ENCODE measurements at places on chromosomes 7 and 10.

GRCh38 chr7:112143136-112143535, 63.1 kb downstream of the DOCK4 start:
- DNase-seq: no peak
- H3K36me3 ChIP-seq: no peaks in the 10 kb centered on the region
- H3K4me3 ChIP-seq: no peak overlapping the region
- H3K4me1 ChIP-seq: no peaks in the 10 kb centered on the region
- H3K27me3 ChIP-seq: peaks cover 4% of the 10 kb centered on the region

GRCh38 chr7:134051020-134051419, 76.1 kb upstream of the LRGUK start:
- H3K4me3 ChIP-seq: no peak overlapping the region
- no peaks in the 10 kb centered on the region for H3K27me3 ChIP-seq
- DNase-seq: no peak
- peaks cover 10% of the 10 kb centered on the region for H3K36me3 ChIP-seq

GRCh38 chr10:65367706-65368105, 1558.1 kb upstream of the LRRTM3 start:
- H3K4me3 ChIP-seq: no peak overlapping the region
- H3K27me3 ChIP-seq: no peaks in the 10 kb centered on the region
- H3K27ac ChIP-seq: no peak overlapping the region
- no peak for DNase-seq
- H3K4me1 ChIP-seq: no peaks in the 10 kb centered on the region

DNA sequence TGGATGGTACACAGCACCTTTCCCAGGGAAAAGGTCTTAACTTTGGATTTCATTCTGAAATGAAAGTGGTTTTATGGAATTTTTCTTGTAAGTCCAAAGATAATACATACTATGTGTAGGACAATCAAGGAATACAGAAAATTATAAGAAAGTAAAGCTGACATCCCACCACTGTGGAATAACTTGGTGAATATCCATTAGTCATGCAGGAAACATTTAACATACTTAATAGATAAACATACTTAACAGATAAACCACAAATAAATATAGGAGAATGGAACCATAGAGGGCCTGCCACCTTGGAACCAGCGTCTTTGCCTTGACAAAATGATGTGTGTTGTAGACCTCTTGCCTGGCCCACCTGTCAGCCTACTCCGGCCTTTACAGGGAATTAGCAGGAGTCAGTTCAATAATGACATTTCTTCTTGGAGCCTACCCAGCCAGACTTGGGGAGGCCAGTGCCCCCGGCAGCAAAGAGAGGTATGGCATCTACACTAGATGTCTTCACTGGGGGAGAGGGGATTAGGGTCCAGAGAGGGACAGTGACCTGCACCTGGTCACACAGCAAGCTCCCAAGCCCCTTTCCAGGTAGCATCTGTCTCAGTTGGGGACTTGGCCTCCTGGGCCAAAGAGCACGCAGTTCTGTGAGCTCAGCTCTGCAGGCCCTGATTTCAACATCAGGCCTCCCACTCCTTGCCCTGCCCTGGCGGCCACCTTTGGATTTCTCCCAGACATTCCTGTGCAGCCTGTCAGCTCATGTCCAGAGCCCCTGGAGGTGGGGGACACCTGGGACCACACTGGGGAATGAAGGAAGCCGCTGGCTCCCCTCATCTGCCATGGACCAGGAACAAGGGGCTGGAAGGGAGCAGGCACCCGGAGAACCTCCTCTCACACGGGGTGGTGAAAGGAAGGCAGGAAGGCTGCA, 112.6 kb upstream of the PPIF start:
- H3K27me3 ChIP-seq: no peaks in the 10 kb centered on the region
- H3K4me1 ChIP-seq: no peaks in the 10 kb centered on the region
- no peaks in the 10 kb centered on the region for H3K36me3 ChIP-seq
- no peak for DNase-seq

DNA sequence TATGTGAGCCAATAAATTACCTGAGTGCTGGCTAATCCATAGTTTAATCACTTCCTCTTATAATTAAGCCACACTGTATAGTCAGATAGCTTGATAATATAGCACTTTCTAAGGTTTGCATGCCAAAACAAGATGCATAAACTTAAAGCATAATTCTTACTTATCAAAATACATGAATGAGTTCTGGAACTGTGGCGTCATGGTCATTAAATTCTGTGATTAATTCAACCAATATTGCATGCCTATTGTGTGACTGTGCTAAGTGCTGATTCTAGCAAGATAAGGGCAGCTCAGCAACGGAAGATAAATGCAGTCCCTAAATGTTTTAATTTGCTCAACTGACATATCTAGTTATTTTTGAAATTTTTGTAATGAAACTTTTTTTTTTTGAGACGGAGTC, 29.7 kb downstream of the HOXA1 start:
- H3K27me3 ChIP-seq: peaks cover 2% of the 10 kb centered on the region
- no peak overlapping the region for H3K4me3 ChIP-seq
- H3K4me1 ChIP-seq: no peaks in the 10 kb centered on the region
- no peaks in the 10 kb centered on the region for H3K36me3 ChIP-seq
- no peak overlapping the region for H3K27ac ChIP-seq

DNA sequence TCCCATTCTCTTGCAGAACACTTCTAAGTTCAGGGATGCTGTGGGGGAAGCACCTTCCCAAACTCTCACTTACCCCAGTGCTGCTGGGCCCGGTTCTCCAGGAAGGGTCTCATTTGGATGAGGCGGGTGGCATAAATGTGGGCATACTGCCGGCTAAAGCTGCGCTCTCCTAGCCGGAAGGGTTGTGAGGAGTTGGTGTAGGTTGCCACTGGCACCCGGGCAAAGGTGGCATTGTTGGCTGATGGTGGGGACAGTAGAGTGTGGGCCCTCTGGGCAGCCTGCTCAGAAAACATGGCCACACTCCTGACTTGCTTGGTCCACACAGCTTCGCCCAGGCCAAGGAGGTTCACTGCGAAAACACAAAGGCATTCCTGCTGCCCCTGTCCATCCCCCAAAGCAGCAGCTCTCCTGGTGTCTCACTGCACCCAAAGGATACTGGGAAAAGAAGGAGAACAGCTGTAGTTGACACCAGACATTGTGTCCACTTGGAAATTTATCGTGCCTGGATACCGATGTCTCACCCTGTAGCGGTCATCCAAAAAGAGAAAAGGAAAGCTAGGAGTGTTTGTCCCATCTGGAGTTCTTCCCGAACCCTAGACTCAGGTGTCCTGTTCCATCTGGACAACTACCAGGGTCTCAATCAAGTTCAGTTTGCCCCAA, 1.5 kb downstream of the POLD2 start:
- H3K4me3 ChIP-seq: peak overlapping the region; percentile 88
- no peak overlapping the region for H3K27ac ChIP-seq
- no peak for DNase-seq

DNA sequence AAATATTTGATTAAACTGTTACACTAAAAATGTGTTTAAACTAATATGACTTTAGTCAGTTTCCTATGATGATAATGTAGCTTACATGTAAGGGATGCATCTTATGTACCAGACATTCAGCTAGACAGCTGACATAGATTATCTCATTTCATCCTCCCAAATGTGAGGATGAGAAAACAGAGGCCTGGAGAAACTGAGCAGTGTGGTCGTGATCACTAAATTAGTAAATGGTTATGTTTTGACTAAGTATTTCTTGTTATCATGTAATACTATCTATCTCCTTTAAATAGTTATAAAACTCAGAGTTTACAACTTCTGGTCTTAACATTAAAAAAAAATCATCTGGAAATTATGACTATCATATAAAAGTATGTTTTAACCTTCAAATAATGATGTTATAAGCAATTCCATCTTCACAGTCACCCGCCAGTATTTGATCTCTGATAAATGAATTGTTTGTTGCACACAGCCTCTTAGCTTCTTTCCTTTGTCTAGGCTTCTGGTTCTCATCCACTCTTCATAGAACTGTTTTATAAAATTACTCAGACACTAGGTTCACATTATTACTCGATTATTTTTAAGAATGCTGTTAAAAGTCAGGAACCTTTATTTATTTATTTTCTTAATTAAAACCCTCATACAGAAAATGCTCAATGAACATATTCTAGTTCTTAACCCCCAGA, 33.6 kb upstream of the HDAC9 start:
- no peak overlapping the region for H3K27ac ChIP-seq
- no peaks in the 10 kb centered on the region for H3K36me3 ChIP-seq
- no peaks in the 10 kb centered on the region for H3K27me3 ChIP-seq

DNA sequence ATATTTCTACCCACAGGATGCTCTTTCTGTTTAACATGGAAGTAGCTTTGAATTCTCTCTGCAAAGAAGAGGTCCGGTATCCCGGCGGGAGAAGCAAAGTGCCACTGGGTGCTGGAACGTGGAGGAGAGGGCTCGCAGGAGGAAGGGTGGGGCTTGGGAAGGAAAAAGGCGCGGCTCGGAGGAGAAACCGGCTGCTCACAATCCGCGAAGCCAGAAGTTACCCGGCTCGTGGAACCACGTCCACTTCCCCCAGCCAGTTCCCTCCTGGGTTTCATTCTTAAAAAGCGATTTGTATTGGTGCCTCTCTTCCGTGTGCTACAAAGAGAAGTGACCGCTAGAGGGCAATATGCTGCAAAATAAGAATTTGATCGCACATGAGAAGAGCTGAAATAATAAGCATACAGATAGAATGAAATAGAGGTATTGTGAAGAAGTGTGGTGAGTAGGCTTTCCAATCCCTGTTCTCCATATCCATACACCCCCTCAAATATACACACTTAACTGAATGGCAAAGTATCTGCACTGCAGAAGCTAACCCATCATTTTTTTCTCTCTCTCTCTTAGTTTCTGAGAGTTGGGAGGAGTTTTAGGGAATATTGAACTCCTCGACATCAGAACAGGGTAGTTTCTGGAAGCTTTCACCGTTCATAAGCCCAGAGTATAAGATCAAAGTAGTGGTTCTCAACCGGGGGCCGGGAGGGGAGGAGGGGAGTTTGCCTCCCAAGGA, 31.1 kb downstream of the TRIL start:
- DNase-seq: peak; percentile 64
- peak overlapping the region; percentile 75 for H3K4me3 ChIP-seq
- H3K4me1 ChIP-seq: peaks cover 21% of the 10 kb centered on the region

DNA sequence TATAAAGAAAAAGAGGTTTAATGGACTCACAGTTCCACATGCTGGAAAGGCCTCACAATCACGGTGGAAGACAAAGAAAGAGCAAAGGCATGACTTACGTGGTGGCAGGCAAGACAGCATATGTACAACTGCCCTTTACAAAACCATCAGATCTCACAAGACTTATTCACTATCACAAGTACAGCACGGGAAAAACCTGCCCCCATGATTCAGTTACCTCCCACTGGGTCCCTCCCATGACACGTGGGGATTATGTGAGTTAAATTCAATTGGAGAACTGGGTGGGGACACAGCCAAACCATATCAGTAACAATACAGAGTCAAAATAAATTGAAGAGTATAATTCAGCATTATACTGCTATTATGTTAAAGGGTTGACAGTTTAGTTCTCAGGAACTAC, 37.8 kb downstream of the RNLS start:
- no peaks in the 10 kb centered on the region for H3K4me1 ChIP-seq
- H3K36me3 ChIP-seq: no peaks in the 10 kb centered on the region
- no peak overlapping the region for H3K4me3 ChIP-seq
- H3K27me3 ChIP-seq: no peaks in the 10 kb centered on the region
- H3K27ac ChIP-seq: no peak overlapping the region

GRCh38 chr10:99895867-99896266, 113.4 kb downstream of the ABCC2 start:
- no peak overlapping the region for H3K4me3 ChIP-seq
- no peaks in the 10 kb centered on the region for H3K27me3 ChIP-seq
- H3K36me3 ChIP-seq: peaks cover 10% of the 10 kb centered on the region
- H3K27ac ChIP-seq: no peak overlapping the region
- DNase-seq: no peak

GRCh38 chr10:14876764-14877163, 1.9 kb upstream of the SUV39H2 start:
- peaks cover 25% of the 10 kb centered on the region for H3K4me1 ChIP-seq
- H3K27ac ChIP-seq: no peak overlapping the region
- H3K27me3 ChIP-seq: no peaks in the 10 kb centered on the region
- peak overlapping the region; percentile 45 for H3K4me3 ChIP-seq
- peaks cover 5% of the 10 kb centered on the region for H3K36me3 ChIP-seq
- DNase-seq: no peak

DNA sequence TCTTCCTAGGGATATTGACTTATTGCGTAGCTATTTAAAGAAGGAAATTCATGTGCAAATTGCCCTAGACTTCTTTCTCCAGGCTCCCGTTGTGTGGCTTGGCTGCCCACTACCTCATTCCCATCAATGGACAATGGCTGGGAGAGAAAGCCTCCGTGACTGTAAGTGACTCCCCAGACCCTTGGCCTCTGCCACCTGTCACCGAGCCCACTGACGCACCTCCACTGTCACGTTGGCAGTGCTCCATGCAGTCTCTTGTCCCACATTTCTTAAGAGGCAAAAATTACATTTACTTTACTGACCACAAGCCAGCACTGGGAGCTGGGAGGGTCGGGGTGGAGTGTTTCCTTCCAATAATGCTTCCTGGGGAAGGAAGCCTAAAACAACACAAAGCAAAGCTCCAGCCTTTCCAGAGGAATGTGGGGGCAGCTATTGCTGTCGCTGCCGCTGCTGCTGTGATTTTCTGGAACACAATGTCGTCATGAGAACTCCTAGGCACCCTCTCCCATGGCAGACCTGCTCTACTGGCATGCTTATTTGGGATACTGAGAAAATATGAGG, 89.7 kb upstream of the STEAP1B start:
- H3K36me3 ChIP-seq: no peaks in the 10 kb centered on the region
- H3K4me3 ChIP-seq: no peak overlapping the region
- peaks cover 26% of the 10 kb centered on the region for H3K27me3 ChIP-seq
- H3K27ac ChIP-seq: no peak overlapping the region
- no peak for DNase-seq
- H3K4me1 ChIP-seq: peaks cover 19% of the 10 kb centered on the region

DNA sequence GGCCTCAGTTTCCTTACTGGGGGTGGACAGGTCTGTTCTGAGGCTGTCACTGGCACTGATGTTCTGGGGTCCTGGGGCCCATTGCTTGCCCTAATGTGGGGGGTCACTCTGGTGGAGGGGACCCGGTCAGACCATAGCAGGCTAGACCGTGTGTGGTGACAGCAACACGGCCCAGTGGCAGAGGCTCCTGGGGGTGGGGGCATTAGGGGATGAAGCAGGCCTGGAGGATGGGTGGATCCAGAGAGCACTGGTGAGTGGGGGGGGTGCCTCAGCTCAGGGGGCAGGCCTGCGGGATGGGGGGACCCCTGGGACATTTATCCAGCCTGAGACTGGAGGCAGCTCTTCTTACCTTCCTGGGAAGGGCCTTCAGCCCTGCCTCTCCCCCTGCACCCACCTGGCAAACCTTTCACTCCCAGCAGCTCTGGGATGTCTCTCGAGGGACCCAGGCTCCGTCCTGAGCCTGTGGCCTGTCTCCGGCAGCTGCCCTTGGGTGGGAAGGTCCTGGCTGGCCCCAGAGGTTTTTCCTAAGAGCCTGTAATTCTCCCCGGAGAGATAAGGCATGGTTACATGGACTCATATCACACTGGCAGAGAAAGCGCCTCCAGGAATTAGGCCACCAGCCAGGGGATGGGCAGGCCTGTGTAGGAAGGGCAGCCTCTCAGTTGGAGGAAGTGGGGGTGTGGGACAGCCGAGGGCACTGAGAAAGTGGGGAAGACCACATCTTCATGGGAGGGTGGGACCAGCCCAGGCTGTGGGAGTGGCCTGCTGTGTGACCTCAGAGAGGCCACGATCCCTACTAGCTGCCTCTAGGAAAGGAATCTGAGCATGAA, 147.7 kb downstream of the UBE2H start:
- DNase-seq: no peak
- H3K27ac ChIP-seq: no peak overlapping the region
- H3K4me3 ChIP-seq: no peak overlapping the region

Measured in activated naive CD4-positive, alpha-beta T cell treated with anti-CD3 and anti-CD28 coated beads for 36 hours (primary cell).